ENCODE measurements at places on chromosomes 2 and 18. TPM values are rescaled to one million over a fixed set of nuclear protein-coding genes. Genes with fewer than 3 reads are reported as not detected.

ST6GAL2 gene
- 18.4 TPM for polyA plus RNA-seq

GPC1 gene
- polyA plus RNA-seq = 45.1 TPM

DNA sequence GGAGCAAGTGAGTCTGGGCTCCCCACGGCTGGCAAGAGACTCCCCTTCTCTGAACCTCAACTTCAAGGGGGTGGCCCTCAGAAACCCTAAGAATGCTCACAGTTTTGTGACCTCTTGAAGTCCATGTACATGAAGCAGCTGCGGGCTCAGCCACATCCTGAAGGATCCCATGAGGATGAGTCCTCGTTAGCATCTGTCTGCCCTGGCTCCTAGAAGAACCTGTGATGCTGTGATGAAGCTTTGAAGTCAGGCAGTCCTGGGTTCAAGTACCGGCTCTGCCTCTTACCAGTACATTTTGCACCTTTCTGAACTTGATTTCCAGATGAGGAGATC, 38.1 kb downstream of the SDC1 start:
- DNase-seq = no peak

DNA sequence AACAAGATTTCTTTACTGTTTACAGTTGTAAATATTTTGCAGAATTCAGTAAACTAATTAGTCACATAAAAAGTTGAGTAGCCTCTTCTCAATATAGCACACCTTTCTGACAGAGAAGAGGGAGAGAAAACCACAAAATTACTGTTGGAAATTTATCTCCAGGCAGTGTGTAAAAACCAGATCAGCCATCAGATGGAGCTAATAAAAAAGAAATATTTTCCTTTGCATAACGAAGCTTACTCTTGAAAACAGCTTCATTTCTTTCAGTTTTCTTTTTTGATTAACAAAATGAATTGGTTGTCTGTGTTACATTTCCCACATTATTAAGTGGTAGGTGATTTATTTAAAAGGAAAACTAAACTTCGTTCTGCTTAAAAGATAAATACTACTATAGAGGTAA, 259.3 kb upstream of the KCNJ3 start:
- DNase-seq = no peak

GRCh38 chr2:164824872-164825271, 16.8 kb downstream of the COBLL1 start:
- DNase-seq = no peak

DNA sequence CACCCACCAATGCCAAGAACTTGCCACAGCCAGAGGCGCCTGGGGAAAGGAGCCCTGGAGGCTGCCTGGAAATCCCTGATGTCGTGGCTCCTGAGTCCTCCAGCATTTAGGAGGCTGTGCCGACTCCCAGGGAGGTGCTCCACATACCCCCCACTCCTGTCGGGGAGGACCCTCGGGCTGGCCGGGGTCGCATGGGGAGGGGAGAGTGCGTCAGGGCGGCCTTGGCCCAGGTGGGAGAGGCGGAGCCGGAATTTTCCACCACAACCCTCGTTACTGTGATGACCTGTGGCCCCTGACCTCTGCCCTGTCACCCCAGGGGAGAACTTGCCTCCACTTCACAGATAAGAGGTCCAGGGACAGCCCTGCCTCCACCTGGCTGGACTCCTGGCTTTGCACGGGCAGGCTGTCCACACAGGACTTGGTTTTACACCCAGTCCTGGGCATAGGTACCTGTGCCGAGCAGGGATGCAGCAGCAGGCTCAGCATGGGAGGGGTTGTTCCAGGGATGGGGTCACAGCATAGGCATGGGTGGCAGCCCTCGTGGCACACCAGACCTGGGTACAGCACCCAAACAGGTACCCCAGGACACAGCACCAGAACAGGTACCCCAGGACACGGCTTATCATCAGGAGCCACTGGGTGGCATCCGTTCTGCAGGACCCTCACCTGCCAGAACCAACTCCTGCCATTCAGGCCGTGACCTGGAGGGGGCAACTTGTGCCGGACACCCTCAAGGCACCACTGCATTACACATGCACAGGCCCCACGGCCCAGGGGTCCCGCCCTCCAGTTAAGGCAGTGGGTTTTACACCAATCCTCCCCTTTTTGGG, 12.3 kb upstream of the AGXT start:
- DNase-seq = no peak

GRCh38 chr2:191522478-191523120, 155.3 kb upstream of the NABP1 start:
- no peak for DNase-seq

- DNase-seq = no peak
These were observed 127.4 kb downstream of the TGIF1 start for GRCh38 chr18:3577281-3577855.

All from renal cortex interstitium (tissue), 15 donors.